Large intestine (tissue), 12 donors: ENCODE measurements at places on chromosomes 7 and 10. TPM values are rescaled to one million over a fixed set of nuclear protein-coding genes. Genes with fewer than 3 reads are reported as not detected.

- no peak for DNase-seq
- no peaks in the 10 kb centered on the region for H3K27me3 ChIP-seq
- no peak overlapping the region for H3K4me3 ChIP-seq
- H3K36me3 ChIP-seq, result no peaks in the 10 kb centered on the region
- H3K27ac ChIP-seq, result no peak overlapping the region
Observed at GRCh38 chr10:85430991-85431390, 935.6 kb downstream of the GRID1 start.

The ARMS2 gene
- 0.15 TPM for polyA plus RNA-seq

DNA sequence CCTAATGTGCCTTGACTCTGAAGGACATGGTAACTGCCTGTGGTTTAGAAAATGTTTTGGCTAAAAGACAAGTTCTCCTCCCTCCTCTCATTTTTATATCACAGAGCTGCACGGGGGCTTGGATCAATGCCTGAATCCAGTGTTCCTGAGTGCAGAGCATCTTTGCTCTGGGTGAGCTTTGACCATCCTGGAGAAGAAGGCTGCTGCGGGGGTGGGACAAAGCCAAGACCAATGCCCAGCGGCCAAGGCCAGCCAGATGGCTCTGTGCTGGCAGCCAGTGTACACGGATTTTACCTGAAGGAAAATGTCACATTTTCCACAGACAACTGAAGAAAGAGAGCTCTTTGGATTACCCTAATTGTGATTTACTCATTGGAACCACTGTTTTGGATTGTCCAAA lies 102.0 kb upstream of the TARP start:
- H3K4me3 ChIP-seq, result no peak overlapping the region
- H3K4me1 ChIP-seq, result no peaks in the 10 kb centered on the region
- no peaks in the 10 kb centered on the region for H3K27me3 ChIP-seq
- peak; percentile 0 for DNase-seq
- H3K27ac ChIP-seq, result no peak overlapping the region

DNA sequence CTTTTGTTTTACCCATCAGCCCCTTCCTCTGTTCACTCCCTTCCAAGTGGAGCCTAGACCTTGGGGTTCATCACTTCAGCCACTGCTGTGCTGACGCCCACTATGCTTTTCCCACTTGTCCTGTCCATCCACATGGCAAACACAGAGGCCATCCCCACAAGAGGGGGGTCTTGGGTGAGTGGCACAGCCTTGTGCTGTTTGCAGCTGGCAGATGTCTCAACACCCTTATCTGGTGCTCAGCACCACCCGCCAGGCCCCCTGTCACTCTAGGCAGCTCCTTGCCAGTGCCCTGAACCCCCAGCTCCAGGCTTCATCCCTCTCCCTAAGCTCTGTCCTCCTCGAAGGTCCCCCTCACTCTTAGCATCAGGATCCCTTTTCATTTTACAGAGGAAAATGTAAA lies 13.1 kb downstream of the BLVRA start:
- no peak overlapping the region for H3K4me3 ChIP-seq
- H3K36me3 ChIP-seq, result peaks cover 2% of the 10 kb centered on the region
- H3K27me3 ChIP-seq, result no peaks in the 10 kb centered on the region
- no peak for DNase-seq

The NUDT13 gene
- 4.8 TPM for polyA plus RNA-seq

DNA sequence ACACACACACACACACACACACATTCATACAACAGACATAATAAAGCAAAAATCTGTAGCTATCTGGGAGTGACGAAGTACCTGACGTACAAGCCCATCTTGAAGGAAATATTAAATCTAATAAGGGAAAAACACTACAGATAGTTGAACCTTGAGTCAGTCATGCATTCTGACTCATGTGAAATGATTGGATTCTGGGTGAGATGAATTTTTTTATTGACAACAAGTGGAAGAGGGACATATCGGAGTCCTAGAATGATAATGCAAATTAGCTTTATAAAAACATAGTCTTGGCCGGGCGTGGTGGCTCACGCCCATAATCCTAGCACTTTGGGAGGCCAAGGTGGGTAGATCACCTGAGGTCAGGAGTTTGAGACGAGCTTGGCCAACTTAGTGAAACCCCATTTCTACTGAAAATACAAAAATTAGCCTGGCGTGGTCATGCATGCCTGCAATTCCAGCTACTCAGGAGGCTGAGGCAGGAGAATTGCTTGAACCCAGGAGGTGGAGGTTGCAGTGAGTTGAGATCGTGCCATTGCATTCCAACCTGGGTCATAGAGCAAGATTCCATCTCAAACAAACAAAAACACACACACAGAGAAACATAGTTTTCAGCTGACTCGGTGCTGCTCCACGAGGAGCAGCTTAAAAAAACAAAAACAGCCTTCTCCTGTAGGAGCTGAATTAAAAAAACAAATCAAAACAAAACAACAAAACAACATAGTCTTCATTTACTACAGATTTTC lies 154.4 kb upstream of the MKLN1 start:
- no peaks in the 10 kb centered on the region for H3K36me3 ChIP-seq
- H3K27me3 ChIP-seq, result no peaks in the 10 kb centered on the region
- H3K4me1 ChIP-seq, result no peaks in the 10 kb centered on the region
- DNase-seq, result no peak
- H3K4me3 ChIP-seq, result no peak overlapping the region
- no peak overlapping the region for H3K27ac ChIP-seq

DNA sequence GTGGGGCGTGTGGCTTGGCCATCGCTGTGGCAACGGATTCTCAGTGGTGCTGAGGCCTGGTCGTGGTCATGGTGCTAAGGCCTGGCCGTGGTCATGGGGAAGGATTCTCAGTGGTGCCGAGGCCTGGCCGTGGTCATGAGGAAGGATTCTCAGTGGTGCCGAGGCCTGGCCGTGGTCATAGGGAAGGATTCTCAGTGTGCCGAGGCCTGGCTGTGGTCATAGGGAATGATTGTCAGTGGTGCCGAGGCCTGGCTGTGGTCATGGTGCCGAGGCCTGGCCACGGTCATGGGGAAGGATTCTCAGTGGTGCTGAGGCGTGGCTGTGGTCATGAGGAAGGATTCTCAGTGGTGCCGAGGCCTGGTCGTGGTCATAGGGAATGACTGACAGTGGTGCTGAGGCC lies 327.9 kb downstream of the ADARB2 start:
- no peak overlapping the region for H3K4me3 ChIP-seq
- no peaks in the 10 kb centered on the region for H3K4me1 ChIP-seq
- H3K27ac ChIP-seq, result no peak overlapping the region
- no peak for DNase-seq
- peaks cover 2% of the 10 kb centered on the region for H3K27me3 ChIP-seq
- no peaks in the 10 kb centered on the region for H3K36me3 ChIP-seq

The ECHDC3 gene
- 9.6 TPM for polyA plus RNA-seq

The TMEM176A gene
- 300 TPM for polyA plus RNA-seq

The OR2A7 gene
- 16.7 TPM for polyA plus RNA-seq

GRCh38 chr7:40538281-40538680 lies 403.5 kb downstream of the SUGCT start:
- H3K36me3 ChIP-seq, result no peaks in the 10 kb centered on the region
- no peak for DNase-seq
- no peaks in the 10 kb centered on the region for H3K4me1 ChIP-seq
- no peak overlapping the region for H3K27ac ChIP-seq
- H3K4me3 ChIP-seq, result no peak overlapping the region

DNA sequence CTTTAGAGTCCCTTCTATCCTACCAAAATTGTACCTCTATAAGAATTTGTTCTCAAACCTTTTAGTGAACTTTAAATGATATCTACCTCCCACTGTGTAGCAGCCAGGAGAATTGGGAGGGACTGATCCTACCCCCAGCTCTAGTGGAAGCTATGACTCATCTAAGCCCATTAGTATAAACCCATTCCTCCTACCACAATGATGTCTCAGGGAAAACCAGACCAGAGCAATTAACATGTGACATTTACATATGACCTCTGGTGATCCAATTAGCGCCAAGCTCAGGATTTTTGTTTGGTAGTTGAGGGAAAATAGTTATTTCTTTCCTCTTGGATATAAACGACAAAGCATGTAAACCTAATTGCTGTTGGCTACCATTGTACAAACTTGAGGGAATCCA lies 33.1 kb upstream of the R3HCC1L start:
- no peak overlapping the region for H3K27ac ChIP-seq
- no peak overlapping the region for H3K4me3 ChIP-seq
- H3K4me1 ChIP-seq, result no peaks in the 10 kb centered on the region
- H3K36me3 ChIP-seq, result no peaks in the 10 kb centered on the region

The OR2A12 gene
- 0.04 TPM for polyA plus RNA-seq
